ENCODE measurements at places on chromosomes 16 and 17.
A peak's percentile ranks its signal among the peaks of the same experiment; 100 is the strongest.

- DNase-seq: no peak
Observed at GRCh38 chr16:84048270-84048669, 5.7 kb upstream of the SLC38A8 start.

- DNase-seq: peak; percentile 43
Observed at GRCh38 chr17:82105882-82106687, 8.0 kb upstream of the FASN start.

DNA sequence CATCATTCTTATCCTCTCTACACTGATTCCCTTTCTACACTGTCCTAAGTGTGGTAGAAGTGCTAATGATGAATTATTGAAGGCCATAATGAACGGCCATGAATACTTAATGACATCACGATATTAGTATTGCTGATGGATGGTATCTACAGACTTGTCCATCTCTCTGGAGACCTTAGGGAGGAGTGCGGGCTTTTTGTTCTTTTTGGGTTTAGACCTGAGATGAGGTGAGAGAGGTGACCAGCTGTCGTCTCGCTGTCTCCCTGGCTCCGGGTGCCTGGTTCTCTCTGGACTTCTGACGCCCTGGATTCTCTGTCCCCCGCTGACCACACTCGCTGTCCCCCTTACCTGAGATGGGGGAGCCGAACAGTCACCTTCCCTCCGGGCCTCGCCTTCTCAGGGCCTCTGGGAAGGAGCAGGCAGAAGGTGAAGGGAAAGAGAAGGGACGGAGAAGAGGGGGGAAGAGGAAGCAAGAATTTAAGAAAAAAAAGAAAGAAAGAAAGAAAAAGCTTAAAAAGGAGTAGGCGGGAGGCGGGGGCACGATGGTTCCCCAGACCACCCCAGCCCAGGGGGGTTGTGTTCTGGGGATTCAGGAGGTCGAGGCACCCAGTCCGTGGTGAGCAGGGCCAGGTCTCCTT, 17.1 kb downstream of the SGCA start:
- DNase-seq: no peak

DNA sequence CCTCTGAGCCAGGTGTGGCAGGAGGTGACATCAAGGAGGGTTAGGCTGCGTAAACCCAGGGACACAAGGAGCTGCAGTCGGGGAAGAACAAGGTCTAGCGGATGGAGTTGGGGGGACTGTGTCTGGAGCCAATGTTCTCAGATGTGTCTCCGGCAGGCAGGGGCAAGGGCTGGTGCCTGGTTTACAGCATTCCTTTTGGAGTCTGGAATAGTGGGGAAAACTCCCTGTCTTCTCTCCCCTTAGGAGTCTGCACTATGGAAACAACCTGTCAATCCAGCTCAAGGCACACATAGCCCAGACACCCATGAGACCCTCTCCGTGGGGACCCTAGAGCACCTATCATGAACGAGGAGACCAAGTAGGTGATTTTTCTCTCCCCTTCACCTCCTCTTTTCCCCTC, 27.5 kb downstream of the NLRC5 start:
- no peak for DNase-seq

DNA sequence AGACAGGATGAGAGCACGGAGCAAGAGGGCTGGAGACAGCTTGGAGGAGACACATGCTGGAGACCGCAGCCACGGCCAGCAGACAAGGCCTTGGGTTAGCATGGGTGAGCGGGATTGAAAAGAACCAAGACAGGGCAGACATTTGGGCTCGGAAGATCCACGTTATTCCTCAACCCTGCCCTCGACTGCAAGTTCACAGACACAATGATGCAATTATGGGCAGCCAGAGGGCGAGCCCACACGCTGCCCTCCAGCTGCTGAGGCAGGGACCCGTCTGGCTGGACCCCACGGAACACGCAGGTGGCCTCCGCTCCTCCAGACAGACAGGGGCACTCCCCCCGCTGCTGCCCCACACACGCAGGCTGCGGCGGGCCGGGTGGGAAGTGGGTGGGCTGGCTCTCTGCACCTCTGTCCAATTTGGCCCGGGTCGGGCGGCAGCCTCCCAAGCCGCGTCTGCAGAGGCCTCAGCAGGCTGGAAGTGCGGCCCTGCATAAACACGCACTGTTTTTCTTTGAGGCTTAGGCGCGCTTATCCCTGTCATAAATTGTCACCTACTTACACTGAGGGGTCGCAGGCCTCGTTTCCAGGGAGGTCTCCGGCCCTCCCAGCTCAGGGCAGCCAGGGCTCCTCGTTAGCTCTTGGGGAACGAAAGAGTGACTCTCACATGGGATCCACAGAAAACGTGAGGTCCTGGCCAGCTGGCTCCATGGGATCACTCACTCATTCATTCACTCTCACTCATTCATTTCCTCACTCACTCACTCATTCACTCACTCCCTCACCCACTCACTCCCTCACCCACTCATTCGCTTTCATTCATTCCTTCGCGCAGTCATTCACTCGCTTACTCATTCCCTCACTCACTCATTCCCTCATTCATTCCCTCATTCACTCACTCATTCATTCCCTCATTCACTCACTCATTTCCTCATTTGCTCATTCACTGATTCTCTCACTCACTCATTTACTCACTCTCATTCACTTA, 303.9 kb downstream of the C16orf95 start:
- no peak for DNase-seq

- DNase-seq: no peak
Observed at GRCh38 chr16:53998024-53998810, 288.4 kb downstream of the IRX3 start.

DNA sequence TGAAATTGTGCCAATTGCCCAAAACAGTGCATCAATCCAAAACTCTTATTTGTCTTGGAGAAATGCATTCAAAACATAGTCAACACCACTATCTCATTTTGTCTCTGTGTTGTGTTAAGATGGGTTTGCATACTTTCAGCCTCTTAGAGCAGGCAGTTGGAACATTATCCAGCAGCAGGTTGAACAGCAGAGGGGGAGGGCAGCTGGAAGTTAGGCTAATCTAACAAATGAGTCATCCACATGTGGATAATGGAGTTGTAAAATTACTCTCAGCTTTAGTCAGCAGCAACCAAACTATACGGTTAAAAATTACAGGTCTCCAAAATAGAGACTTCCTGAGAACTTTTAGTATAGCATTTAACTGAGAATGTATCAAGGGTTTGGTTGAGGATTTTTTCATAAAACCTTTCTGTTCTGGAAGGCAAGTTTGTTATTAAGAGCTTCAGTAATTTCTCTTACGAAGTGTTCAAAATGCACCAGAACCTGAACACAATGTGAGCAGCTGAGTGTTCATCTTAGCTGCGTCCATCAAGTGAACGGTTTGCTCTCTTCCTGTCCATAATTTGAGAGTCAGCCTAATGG, 46.3 kb downstream of the PRKCA start:
- no peak for DNase-seq

DNA sequence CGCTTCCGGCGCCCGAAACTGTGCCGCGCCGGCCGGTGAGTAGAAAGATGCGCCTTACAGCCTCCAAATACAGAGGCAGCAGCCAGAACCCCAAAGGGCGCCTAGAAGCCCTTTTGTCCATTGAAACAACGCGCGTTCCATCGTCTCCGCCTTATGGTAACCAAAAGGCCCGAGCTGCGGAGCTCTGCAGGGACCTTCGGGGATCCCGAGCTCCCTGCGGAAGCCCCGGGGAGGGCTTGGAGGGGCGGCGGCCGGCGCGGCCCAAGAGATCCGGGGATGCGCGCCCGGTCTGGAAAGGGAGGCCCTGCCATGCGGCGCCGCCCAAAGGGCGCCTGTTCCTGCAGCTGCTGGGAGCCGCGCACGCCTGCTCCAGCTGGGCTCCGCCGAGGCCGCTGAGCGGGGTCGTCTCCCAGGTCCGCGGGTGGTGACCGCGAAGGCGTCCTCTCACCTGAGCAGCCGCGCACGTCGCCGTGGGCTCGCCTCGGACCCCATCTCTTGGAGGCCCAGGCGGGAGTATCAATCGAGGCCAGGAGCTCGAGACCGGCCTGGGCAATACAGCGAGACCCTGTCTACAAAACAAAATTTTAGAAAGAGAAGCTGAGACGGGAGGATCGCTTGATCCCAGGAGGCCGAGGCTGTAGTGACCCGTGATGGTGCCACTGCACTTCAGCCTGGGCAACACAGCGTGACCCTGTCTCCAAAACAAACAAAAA, 742 bp upstream of the FBXO31 start:
- no peak for DNase-seq

- DNase-seq: no peak
Observed at GRCh38 chr16:85312642-85313525, 200.6 kb upstream of the CIBAR2 start.

DNA sequence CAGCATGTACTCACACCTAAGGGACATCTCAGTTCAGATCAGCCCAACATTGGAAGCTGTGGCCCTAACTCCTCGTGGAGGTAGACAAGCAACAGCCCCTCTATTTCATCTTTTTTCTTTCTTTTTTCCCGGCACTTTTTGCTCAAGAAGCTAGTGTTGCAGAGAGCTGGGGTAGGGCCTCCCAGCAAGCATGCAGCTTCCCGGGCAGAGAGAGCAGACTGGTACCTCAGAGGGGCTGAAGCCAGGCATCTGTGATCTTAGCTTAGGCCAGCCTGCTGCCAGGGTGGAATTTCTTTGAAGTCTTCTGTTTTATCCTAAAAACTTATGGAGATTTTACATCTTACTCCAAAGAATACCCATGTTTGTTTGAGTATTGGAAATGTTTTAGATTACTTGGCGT, 195.4 kb downstream of the C16orf95 start:
- no peak for DNase-seq

- no peak for DNase-seq
Observed at GRCh38 chr17:17344507-17345293, 41.5 kb downstream of the NT5M start.

DNA sequence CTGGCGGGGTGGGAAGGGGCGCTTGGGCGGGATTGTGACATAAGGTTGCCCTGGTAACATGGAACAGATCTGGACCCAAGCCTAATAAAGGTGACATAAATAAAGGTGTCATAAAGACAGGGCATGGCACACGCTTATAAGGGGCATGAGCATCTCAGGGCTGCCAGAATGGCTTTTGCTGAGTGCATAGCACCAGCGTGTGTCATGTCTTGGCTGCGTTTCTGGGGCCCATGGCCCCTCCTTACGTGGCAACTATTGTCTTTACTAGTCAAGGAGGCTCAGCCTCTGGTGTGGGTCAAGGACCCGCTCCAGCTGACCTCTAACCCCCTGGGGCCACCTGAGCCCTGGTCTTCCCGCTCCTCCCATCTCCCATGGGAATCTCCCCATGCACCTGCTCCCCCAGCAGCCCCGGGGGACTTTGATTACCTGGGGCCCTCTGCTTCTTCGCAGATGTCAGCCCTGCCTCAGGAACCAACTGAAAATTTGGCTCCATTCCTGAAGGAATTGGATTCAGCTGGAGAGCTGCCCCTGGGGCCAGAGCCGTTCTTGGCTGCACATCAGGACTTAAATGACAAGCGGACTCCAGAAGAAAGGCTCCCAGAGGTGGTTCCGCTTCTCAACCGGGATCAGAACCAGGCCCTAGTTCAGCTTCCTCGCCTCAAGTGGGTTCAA, 13.9 kb downstream of the LRRC37B start:
- DNase-seq: no peak

GRCh38 chr17:7720125-7720524, 2.6 kb downstream of the DNAH2 start:
- no peak for DNase-seq

GRCh38 chr16:67026570-67026969, 2.4 kb upstream of the CBFB start:
- no peak for DNase-seq

GRCh38 chr16:23026784-23027362, 122.4 kb downstream of the USP31 start:
- DNase-seq: no peak

- no peak for DNase-seq
Observed at GRCh38 chr16:89952049-89952448, 3.5 kb downstream of the DEF8 start.

- DNase-seq: no peak
Observed at GRCh38 chr16:58563775-58564174, 48.5 kb downstream of the SETD6 start.

DNA sequence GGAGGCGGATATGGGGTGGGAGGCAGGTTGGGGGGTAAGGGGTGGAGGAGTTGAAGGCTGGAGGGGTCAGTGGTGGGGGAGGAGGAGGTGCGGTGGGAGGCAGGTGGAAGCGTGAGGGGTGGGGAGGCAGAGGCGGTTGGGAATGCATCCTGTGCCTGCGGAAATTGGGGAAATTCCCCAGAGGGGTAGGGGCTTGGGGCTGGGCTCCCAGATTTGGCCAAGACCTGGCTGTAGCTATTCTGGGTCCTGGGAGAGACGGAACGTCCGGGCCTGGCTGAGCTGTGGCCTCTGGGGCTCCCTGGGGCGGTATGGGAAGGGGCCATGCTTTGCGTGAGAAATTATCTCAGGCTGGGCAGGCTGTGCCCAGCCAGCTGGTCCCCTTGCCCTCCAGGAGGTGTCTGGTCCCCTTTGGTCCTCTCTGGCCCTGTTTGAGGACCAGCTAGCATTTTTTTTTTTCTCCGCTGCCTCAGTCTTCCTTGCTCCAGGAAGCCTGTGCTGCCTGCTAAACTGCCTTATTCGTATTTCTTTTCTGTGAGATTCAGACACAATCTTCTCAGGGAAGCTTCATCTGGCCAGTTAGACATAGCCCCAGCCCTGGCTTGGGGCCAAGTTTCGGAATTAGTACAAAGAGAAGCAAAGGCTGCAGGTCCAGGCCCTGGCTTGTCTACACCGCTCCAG, 7.3 kb upstream of the TRPV2 start:
- DNase-seq: no peak

GRCh38 chr17:67602974-67603373, 114.8 kb upstream of the NOL11 start:
- DNase-seq: peak; percentile 3

DNA sequence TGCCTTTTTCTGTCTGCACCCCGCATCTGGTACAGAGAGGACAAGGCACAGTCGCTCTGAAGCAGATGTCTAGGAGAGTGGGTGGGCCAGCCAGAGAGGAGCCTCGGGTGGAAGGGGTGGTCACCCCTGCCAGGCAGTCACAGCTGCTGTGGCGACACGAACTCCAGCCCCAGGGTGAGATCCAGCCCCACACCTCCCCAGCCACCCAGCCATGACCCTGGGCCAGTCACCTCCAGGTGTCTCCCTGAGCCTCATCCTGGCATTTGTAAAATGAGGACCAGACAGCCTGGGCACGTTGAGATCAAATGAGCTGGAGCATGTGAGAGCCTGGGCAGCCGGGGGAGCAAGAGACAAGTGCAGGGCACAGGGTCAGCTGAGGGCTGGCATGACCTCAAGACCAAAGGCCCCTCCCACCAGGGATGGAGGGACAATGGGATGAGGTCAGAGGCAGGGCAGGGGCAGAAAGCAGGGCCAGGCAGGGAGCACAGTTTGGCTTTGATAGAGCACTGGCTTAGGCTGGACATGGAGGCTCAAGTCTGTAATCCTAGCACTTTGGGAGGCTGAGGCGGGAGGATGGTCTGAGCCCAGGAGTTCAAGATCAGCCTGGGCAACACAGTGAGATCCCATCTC, 7.7 kb downstream of the ADAM11 start:
- DNase-seq: no peak

Measured in GDM1 (cell line).